ENCODE measurements at places on chromosomes 7 and 10.

DNA sequence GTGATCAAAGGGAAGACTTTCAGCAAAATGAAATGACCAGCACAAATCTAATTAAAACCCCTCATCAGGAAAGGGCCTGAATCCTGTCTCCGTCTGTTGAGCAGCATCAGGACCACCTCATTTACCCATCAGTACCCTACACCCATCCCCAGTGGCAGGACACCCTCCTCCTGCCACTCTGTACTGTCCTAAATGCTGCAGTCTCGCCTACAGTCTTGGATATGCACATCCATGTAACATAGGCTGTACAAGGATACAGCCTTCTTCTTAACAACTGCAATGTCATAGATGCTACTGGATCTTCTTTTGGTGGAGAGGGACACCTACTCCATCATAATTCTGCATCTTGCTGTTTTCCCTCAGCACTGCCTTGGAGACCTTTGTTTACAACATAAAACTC lies 140.3 kb upstream of the LANCL2 start:
- DNase-seq, result no peak

GRCh38 chr7:72234086-72234485 lies 178.1 kb downstream of the CALN1 start:
- DNase-seq, result no peak

DNA sequence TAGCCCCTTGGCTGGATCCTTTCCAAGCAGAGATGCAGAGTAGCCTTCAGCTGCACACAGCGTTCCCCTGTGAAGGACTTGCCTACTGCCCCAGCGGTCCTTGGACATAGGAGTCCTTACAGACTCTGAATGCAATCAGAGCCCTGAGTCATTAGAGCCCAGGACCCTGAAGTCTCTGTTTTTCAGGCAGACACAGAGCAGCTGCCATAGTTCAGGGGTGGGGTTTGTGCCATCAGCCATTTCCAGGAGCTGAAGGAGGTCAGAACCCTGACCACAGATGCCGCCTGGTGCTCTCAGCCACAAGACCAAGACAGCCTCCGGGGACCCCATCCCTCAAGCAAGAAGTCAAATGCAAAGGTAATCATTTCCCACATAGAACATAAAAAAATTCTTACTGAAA lies 32.8 kb upstream of the WDFY4 start:
- no peak for DNase-seq

DNA sequence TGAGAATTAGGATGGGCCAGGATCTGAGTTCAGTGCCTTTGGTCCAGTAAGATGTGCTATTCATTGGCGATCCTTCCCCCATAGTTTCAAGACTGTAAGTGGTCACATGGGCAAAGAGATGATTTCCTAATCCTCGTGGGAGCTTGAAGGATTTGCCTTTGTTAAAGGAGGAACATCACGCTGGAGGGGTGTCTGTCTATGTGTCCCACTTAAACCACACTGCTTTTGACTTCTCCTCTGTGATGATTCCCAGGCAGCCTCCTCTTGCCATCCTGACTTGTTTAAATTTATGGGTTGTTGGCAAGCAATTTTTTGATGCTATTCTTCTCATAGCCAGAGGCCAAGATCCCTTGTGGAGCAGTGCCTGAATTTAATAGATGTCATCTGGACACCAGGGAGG lies 154.0 kb downstream of the TCF7L2 start:
- no peak for DNase-seq

GRCh38 chr10:113939212-113939860 lies 84.9 kb downstream of the NHLRC2 start:
- no peak for DNase-seq

DNA sequence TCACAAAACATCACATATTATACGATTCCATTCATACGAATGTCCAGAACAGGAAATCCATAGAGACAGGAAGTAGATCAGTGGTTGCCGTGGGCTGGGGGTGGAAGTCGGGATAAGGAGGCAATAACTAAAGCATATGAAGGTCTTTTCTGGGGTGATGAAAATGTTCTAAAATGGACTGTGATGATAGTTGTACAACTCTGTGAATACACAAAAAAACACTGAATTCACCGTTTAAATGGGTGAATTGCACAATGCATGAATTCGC lies 3.2 kb upstream of the INSIG1 start:
- DNase-seq, result no peak

GRCh38 chr7:37061849-37062559 lies 337.7 kb upstream of the AOAH start:
- no peak for DNase-seq

- no peak for DNase-seq
Measured at GRCh38 chr7:158473946-158474345, 113.7 kb downstream of the PTPRN2 start.

DNA sequence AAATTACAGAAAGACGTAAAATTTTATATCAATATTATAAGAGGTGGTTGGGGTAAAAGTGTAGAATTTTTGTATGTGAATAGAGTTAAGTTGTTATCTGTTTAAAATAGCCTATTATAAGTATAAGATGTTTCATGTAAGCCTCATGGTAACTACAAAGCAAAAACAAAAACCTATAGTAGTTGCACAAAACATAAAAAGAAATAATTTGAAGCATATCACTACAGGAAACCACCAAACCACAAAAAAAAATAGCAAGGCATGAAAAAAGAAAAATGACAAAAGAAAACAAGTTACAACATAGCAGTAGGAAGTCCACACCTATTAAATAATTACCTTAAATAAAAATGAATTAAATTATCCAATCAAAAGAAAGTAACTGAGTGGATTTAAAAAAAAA lies 12.4 kb upstream of the GSTK1 start:
- no peak for DNase-seq

GRCh38 chr7:81308643-81309322 lies 389.9 kb upstream of the SEMA3C start:
- no peak for DNase-seq

DNA sequence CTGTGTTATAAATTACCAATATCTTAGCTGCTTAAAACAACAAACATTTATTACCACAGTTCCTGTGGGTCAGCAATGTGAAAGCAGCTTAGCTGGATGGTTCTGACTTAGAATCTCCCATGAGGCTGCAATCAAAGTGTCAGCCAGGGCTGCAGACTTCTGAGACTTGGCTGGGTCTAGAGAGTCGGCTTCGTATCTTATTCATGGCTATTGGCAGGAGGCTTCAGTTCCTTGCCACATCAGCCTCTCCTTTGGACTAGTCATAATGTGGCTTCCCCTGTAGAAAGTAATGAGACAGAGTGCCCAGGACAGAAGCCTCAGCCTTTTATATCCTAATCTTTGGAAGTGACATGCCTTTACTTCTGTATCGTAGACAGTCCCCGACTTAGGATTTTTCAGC lies 27.3 kb downstream of the RALA start:
- no peak for DNase-seq

- no peak for DNase-seq
Measured at GRCh38 chr10:33006342-33006887, 48.4 kb upstream of the ITGB1 start.

- DNase-seq, result no peak
Measured at GRCh38 chr10:131870831-131871672, 29.8 kb upstream of the PPP2R2D start.

- DNase-seq, result peak; percentile 88
Measured at GRCh38 chr10:113073549-113074189, 123.6 kb downstream of the TCF7L2 start.

DNA sequence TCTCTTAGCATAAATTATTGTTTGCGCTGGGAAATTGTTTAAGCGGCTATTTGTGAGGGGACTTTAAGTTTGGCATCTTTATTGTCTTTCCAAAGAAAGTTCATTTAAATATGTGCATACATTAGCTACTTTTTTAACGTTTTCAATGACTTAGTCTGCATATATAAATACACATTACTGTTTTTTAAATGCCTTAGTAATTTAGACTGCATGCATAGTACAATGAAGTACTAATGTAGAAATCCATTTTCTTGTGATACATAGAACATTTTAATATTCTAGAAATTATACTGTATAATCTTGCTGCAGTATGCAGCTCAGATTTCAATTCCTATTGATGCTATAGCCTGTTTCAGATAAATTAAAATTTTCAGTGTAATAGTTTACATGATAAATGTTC lies 325.4 kb downstream of the MALRD1 start:
- DNase-seq, result no peak

DNA sequence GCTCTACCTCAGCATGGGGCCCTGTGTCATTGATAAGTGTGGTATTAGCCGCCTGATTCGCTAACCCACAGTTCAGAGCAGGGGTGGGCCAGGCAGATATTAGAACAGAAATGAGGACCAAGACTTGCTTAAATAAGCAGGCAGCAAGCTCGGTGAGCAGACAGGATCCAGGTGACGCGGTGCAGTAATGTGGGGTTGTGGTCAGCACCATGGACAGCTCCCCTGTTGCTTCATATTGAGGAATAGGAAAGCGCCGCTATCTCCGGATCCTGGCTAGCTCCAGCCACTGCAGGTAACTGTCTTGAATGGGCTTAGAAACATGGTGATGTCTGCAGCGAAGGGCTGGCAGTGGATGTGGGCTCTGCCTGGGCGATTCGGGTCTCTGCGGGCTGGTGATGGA lies 51.3 kb upstream of the GPR26 start:
- DNase-seq, result no peak

GRCh38 chr7:37208528-37208927 lies 240.1 kb downstream of the ELMO1 start:
- no peak for DNase-seq

- DNase-seq, result no peak
Measured at GRCh38 chr10:43054593-43054992, 22.3 kb upstream of the RET start.

DNA sequence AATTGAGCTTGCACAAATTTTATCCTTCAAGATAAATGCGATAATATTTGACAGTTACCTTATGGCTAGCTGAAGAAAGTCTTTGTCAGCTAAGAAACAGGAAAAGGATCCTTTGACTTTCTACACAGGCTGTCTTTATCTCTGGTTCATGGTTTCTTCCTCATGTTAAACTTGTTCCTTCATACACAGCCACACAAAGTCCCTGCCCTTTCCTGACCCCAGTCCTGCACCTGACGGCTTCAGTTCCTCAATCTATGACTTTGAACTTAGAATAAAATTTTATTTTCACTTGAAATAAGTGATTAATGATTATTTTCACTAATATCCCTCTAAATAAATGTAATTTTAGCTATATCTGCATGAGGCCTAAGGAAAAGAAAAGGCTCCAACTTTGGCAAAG lies 77.8 kb upstream of the PRSS1 start:
- no peak for DNase-seq

DNA sequence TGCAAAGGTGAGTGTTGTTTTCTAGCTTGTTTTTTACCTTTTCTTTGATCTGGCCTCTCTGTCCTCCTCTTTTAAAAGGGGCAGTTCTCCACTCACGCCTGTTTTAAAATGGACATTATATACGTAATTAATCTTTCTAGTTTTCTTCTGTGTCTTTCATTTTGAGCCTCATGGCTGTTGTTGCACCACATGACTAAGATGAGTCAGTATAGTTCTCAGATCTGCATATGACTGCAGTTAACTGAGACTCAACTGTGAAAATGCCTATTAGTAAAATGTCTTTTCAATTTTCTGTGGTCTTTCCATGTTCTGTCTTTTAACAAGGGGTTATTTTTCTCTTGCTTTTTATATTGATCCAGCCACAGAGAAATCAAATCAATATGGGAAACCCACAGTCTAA lies 296.1 kb downstream of the CDK14 start:
- no peak for DNase-seq

DNA sequence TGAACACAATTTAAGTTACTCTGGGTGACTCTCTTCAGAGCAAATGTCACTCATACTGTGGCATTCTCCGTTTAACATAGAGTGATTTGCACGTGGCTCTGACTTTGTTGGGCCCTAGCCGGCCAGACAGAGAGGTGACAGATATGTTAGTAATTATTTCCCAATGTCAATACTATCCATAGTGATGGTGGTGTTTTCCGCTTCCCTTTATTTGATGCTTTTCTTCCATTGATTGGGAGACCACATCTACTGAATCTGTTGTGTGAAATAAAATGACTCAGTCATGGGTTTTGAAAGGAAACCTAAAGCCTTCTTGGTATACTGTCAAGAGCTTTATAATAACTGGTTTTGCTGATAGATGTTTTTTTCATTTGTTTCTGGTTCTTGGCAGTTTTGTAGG lies 7.4 kb downstream of the AVL9 start:
- no peak for DNase-seq

- DNase-seq, result no peak
Measured at GRCh38 chr7:119708891-119709290, 564.1 kb upstream of the KCND2 start.
